ENCODE measurements at places on chromosomes 7 and 10.

DNA sequence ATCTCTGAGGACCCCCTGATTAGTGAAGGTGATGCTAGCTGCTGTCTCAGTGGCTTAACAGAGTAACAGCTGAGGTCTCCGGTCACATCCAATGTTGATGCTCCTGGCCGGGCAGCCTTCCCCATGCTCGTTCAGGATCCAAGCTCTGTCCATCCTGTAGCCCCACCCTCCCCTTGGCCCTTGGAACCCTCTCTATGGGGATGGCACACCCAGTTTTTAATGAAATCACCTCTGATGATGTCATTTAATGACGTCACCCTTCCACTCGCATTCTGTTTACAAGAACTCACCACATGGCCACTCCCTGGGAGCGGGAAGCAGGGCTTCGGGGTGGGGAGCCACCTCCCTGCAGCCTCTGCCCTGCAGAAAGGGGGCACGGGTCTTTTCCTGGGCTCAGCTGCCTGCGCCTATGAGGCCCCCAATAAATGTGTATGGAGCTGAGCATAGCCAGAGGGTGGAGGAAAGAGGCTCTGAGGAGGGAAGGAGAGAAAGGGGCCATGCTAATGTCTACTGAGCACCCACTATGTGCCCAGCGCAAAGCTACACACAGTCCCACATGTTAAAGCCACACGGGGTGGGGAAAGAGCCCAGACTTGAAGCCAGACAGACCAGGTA lies 95.5 kb downstream of the OAT start:
- no peak for DNase-seq

DNA sequence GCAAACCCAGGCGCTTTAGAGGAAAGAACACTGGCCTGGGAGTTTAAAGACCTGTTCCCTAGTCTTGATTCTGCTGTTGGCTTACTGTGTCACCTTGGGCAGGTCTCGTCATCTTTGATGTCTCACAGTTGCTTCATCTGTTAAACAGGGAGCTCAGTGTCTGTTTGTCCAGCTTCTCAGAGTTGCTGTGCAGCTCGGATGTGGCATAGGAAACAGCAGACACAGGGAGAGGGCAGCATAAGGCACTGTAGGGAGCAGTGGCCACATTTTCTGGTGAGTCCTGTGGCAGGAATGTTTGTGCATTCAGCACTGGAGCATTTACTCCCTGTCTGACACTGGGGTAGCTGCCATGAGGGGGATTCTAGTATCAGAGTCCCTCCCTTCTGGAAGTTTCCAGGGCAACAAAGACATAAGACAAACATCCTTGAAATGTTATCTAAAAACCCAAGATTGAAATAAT lies 2.0 kb downstream of the REPIN1 start:
- peak; percentile 47 for DNase-seq

GRCh38 chr7:100893318-100893895 lies 2.3 kb downstream of the ACHE start:
- no peak for DNase-seq

GRCh38 chr10:48762064-48763042 lies 77.7 kb downstream of the WDFY4 start:
- no peak for DNase-seq

DNA sequence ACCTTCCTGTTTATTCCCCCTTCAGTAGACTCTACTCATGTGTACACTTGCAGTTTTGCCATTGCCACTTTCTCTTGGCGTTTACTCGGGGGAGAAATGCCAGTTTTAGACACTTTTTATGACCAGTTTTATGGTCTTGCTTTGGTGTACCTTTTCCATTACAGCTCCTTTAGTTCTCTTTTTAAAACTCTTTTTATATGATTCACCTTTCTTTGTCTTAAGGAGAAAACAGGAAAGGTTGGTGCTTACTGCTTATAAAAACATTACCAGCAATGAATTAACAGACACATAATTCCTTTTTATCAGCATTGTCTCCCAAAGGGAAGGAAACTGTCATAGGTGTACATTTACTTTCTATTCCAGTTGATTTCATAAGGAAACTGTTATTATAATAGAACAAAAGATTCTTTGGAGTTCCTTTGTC lies 11.9 kb downstream of the TSPAN13 start:
- DNase-seq = peak; percentile 56

DNA sequence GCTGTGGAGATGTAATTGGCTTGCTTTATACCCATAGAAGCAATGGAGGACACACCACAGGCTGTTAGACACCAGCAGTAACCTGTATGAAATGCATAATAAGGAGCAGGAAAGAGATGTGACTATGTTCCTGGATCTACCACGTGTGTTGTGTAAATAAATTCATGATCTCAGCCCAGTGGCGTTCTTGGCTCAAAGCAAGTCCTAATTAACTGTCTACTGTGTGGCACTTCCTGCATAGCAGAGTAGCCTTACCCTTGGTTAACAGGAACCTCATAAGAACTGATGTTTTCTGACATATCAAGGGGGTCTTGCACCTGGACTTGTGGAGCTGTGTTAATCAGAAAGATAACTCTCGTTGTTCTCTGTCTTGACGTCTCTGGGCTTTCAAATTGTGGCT lies 25.7 kb upstream of the FAM180A start:
- DNase-seq = no peak

- peak; percentile 28 for DNase-seq
These were observed 136.3 kb downstream of the KCNMA1 start for GRCh38 chr10:77501152-77501845.

- no peak for DNase-seq
These were observed 27.8 kb downstream of the ZNRF2 start for GRCh38 chr7:30312178-30312577.

GRCh38 chr10:36202881-36203280 lies 560.8 kb upstream of the FZD8 start:
- DNase-seq = no peak

DNA sequence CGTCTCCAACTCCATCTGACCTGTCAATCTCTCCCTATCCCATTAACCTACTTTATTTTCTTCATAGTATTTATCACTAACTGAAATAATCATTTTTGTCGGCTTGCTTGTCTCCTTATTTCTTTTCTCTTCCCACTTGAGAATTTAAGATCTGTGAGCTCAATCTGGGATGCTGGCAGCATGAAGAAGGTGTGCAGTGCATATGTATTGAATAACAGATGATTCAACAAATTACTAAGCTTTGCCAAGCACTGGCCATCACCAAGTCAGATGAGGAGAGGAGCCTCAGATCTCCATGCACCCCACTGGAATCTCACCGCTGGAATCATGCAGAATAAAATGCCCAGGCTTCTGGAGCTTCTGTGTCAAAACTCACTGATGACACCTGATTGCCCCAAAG lies 47.6 kb upstream of the PPP1R3C start:
- no peak for DNase-seq

GRCh38 chr7:33422825-33423645 lies 293.7 kb downstream of the BBS9 start:
- DNase-seq = no peak

DNA sequence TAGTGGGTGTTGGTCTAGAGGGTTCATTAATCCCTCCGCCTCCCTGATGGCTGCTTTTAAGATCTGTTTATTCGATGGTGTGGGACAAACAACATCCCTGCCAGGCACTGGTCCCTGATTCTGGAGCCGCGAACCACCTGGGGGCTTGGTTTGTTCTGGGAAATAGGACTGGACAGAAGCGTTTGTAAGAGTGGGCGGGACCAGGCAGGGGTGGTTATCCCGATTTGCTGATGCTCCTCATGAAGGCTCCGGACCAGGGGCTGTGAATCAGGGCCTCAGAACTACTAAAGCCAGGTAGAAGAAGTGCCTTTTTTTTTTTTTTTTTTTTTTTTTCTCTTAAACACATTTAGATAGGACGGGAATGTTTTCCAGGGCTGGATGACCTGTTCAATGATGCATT lies 273.4 kb downstream of the WDR37 start:
- DNase-seq = no peak

GRCh38 chr7:128003787-128004186 lies 27.4 kb downstream of the LRRC4 start:
- no peak for DNase-seq

DNA sequence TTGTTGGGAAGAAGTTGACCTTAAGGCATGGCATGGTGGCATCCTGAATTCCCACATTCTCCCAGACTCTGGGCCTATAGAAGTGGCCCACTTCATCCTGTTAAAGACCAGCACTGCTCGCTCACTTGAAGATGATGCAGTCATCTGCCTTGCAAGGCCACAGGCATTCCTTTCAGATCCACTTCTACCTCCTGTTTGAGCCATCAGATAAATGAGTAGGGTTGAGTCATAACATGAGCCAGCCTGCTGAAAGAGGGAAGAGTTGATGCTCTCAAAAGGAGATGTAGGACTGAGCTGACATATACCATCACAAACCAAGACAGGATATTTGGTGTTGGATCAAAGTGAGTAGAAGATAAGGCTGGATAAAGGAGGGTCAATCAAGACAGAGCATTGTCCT lies 1.5 kb upstream of the EBLN1 start:
- no peak for DNase-seq

DNA sequence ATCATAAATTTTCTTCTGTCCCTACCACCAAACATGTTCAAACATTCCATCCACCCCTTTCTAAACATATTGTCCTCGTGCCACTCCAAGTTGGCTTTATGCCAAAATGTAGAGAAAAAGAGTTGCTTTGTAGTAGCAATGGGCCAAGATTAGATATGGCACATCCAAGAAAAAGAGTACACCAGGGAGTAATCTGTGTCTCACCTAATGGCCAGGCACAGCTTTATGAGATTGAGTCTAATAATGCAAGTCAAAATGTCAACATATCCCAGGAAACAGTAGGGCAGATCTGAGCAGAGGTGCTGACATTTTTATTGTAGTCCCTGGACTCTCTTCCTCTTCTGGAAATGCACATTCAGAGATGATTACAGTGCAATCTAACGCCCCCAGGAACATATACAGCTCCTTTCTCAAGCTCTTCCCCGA lies 5.7 kb upstream of the OR6V1 start:
- no peak for DNase-seq

DNA sequence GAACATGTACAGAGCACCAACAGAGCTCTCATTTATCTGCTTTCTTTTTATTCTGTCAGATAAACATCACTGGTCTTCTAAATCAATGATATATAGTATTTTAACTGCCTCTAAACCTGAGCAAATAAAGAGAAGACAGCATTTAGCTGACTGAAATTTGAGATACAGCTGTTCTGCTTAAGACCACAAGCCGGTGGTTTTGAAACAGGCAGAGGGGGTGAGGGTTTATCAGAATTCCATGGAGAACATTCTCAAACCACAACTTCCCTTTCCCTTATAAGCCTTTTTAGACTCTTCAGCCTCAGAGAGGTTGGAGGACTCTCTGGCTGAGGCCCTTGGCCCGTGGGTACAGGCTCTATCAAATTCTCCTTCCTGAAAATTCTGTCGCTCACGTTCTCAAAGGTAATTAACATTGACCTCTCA lies 87.4 kb upstream of the RSU1 start:
- DNase-seq = no peak

GRCh38 chr10:130961506-130962239 lies 349.8 kb downstream of the TCERG1L start:
- no peak for DNase-seq

- DNase-seq = no peak
These were observed 618.2 kb upstream of the MGMT start for GRCh38 chr10:128848810-128849209.

GRCh38 chr7:41599760-41600159 lies 103.1 kb downstream of the INHBA start:
- no peak for DNase-seq

- no peak for DNase-seq
These were observed 109.4 kb downstream of the MBL2 start for GRCh38 chr10:52663161-52663560.

DNA sequence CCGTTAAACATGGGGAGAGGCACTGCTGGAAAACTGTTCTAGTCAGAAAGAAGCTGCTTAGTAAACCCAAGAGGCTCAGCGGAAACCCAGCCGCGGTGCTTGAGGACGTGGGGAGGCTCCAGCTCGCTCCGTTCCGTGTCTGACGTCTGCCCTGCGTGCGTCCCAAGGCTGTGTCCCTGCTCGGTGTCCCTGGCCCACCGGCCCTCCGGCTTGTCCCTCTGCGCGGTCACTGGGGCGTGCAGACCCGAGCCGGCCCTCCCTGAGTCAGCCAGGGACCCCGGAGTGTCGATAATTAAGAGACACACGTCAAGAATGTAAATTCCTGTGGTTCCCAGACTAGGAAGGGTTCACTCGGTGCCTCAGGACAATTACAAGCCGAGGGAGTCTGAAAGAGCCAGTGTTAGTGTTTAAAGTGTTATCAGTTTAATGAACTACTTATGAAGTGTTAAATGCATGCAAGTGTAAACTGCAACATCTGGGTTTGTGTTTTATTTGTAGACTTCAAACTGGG lies 98.9 kb downstream of the WDR11 start:
- no peak for DNase-seq

DNA sequence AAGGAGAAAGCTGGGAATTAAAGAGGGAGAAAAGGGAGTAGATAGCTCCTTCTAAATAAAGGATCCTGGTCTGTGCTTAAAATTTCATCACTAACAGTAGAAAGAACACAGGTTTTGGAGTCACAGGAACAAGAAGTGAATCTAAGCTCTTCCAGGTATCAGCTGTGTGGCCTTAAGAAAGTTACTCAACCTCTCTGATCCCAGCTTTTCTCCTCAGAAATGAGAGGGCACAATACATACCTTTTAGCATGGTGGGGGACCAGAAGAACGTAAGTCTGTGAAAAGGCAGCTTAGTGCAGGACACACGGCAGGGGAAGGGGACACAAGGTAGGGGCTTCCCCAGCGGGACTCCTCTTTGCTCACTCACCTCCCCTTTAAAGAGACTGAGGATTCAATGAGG lies 13.4 kb downstream of the GFRA1 start:
- DNase-seq = no peak

DNA sequence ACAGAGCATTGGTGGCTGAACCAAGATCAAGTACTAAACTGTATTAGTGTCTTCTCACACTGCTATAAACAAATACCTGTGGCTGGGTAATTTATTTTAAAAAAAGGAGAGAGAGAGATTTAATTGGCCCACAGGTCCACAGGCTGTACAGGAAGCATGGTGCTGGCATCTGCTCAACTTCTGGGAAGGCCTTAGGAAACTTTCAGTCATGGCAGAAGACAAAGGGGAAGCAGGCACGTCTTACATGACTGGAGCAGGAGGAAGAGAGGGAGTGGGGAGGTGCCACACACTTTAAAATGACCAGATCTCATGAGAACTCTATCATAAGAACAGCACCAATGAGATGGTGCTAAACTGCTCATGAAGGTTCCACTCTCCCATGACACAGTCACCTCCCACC lies 95.2 kb upstream of the JCAD start:
- no peak for DNase-seq

GRCh38 chr7:92874567-92874966 lies 38.2 kb upstream of the CDK6 start:
- DNase-seq = peak; percentile 51

DNA sequence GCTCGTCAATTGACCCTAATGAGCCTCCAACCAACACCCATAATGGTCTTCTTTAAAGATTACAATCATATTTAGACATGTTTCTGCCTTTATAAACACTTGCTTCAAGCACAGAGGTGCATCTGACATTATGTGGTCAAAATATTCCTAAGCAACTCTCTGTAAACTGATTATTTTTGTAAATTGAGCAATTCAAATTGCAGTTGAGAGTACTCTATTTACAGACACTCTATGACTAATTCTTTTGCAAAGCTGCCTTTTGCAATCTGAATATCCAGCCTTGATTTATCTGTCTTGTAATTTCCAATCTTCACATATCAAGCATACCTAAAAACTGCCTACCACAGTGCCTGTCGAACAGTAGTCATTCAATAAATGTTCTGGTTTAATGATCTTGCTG lies 112.0 kb downstream of the PDE1C start:
- no peak for DNase-seq
